Adrenal gland (tissue), 19 donors: ENCODE measurements at places on chromosomes 1 and 21.

DNA sequence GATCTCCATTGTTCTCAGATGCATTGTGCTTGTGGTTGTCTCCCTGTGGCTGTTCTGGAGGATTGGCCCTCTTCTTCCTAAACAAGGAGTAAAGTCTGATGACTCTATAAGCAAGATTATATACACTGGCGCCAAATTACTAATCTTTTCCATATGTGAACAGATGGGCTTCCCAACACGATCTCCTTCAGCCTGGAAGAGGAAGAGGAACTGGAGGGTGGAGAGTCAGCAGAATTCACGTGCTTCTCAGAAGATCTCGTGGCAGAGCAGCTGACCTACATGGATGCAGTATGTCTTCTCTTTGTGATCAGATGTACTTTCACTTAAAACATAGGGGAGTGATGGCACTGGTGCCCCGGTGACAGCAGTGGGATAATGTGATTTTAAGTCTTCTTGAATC is 78.7 kb downstream of the RGL1 start:
- no peak overlapping the region for H3K4me3 ChIP-seq
- no peaks in the 10 kb centered on the region for H3K36me3 ChIP-seq
- H3K27me3 ChIP-seq, result no peaks in the 10 kb centered on the region

DNA sequence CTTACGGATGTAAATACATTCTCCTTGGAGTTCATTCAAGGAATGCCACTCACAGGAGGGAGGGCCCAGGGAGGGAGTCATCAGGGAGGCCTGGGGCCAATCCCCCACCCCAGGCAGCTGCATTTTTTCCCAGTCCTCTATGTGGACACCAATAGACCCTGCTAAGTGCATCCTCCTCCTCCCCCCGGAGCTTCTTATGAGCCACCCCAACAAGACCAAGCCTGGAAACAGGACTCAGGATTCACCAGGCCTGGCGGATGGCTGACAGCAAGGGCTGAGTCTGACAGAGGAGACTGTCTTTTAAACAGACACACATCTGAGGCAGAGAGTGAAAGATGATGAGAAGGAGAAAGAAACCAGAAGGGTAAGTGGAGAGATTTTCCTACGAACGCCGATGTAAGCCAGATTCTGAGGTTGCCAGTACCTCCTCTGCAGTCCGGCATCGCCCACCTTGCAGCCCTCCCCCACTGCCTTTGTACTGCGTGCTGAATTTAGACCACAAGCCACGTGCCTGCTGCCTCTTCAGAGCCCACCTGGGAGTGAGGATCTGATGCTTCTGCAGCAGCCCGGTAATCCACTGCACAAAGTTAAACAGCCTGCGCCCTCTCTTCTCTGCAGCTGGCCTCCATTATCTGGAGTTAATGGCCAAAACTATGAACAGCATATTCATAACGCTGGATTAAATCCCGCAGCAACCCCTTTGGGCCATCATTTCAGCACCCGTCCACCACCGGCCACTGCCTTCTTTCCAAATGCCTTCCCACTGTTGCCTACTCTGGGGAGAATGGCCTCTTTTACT is 17.6 kb upstream of the SFPQ start:
- DNase-seq, result no peak
- H3K4me3 ChIP-seq, result no peak overlapping the region
- no peak overlapping the region for H3K27ac ChIP-seq
- H3K4me1 ChIP-seq, result no peaks in the 10 kb centered on the region

DNA sequence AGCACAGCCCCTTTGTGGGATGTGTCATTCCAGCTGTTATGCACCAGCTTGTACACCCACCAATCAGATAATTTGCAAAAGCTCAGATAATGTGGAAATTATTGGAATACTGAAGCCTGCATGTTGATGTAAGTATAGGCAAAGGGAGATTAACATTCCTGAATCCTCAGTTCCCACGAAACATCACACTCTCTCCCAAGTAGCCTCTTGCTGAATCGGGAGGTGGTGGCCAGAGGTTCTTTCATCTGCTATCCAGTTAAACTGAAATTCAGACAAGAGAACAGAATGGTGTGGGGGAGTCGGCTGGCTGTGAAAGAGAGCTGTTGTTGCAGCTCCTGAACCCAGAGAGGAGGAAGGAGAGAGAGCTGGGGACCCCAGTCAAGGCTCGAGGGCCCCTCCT is 170.9 kb downstream of the ZBTB18 start:
- H3K27ac ChIP-seq, result no peak overlapping the region
- no peaks in the 10 kb centered on the region for H3K36me3 ChIP-seq
- H3K4me1 ChIP-seq, result no peaks in the 10 kb centered on the region

GRCh38 chr1:62435231-62436038 is 1.4 kb upstream of the USP1 start:
- peak overlapping the region; percentile 99 for H3K27ac ChIP-seq
- peak overlapping the region; percentile 97 for H3K4me3 ChIP-seq
- no peaks in the 10 kb centered on the region for H3K36me3 ChIP-seq
- no peaks in the 10 kb centered on the region for H3K27me3 ChIP-seq
- peak; percentile 23 for DNase-seq

- no peaks in the 10 kb centered on the region for H3K4me1 ChIP-seq
- no peak overlapping the region for H3K27ac ChIP-seq
- no peak overlapping the region for H3K4me3 ChIP-seq
- H3K36me3 ChIP-seq, result no peaks in the 10 kb centered on the region
- no peaks in the 10 kb centered on the region for H3K27me3 ChIP-seq
These were observed 437.6 kb downstream of the PRDM2 start for GRCh38 chr1:14137411-14138134.

GRCh38 chr1:201861448-201861847 is 27.2 kb upstream of the SHISA4 start:
- no peak overlapping the region for H3K4me3 ChIP-seq
- no peaks in the 10 kb centered on the region for H3K27me3 ChIP-seq
- no peak overlapping the region for H3K27ac ChIP-seq
- no peaks in the 10 kb centered on the region for H3K36me3 ChIP-seq
- H3K4me1 ChIP-seq, result no peaks in the 10 kb centered on the region
- DNase-seq, result no peak

DNA sequence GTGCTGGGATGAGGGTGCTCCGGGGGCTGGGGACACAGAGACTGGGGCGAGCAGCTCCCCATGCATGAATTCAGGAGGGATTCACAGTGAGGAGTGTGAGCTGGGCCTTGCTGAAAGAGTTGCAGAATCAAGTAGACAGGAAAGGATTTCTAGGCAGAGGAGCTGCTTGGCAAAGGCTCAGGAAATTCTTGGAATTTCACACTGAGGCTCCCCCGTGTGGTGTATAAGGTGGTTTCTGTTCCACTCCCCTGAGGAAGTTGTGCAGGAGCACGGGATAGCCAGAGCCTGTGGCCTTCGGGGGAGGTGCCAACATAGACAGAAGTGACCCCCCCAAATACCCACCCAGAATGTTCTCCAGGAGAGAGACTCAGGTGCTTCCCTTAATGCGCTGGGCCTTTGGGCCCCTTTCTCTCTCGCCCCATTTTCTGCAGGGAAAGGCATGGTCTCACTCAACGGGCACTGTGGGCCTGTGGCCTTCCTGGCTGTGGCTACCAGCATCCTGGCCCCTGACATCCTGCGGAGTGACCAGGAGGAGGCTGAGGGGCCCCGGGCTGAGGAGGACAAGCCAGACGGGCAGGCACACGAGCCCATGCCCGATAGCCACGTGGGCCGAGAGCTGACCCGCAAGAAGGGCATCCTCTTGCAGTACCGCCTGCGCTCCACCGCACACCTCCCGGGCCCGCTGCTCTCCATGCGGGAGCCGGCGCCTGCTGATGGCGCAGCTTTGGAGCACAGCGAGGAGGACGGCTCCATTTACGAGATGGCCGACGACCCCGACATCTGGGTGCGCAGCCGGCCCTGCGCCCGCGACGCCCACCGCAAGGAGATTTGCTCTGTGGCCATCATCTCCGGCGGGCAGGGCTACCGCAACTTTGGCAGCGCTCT is 58.5 kb upstream of the ACTL8 start:
- H3K27me3 ChIP-seq, result no peaks in the 10 kb centered on the region
- H3K27ac ChIP-seq, result no peak overlapping the region
- peak; percentile 55 for DNase-seq
- H3K4me3 ChIP-seq, result no peak overlapping the region
- H3K4me1 ChIP-seq, result no peaks in the 10 kb centered on the region
- no peaks in the 10 kb centered on the region for H3K36me3 ChIP-seq

GRCh38 chr21:25970254-25970930 is 200.2 kb downstream of the APP start:
- H3K36me3 ChIP-seq, result no peaks in the 10 kb centered on the region
- no peak for DNase-seq
- no peaks in the 10 kb centered on the region for H3K27me3 ChIP-seq
- H3K4me3 ChIP-seq, result no peak overlapping the region
- H3K27ac ChIP-seq, result no peak overlapping the region

- no peaks in the 10 kb centered on the region for H3K27me3 ChIP-seq
- H3K36me3 ChIP-seq, result no peaks in the 10 kb centered on the region
- no peak for DNase-seq
These were observed 216.5 kb downstream of the URB2 start for GRCh38 chr1:229842302-229843255.

- DNase-seq, result no peak
- no peaks in the 10 kb centered on the region for H3K4me1 ChIP-seq
- no peak overlapping the region for H3K4me3 ChIP-seq
- peaks cover 5% of the 10 kb centered on the region for H3K27me3 ChIP-seq
- no peaks in the 10 kb centered on the region for H3K36me3 ChIP-seq
- no peak overlapping the region for H3K27ac ChIP-seq
These were observed 348.7 kb upstream of the NR5A2 start for GRCh38 chr1:199678771-199679170.

- DNase-seq, result no peak
- H3K27ac ChIP-seq, result no peak overlapping the region
- no peaks in the 10 kb centered on the region for H3K27me3 ChIP-seq
These were observed 4.8 kb downstream of the SNIP1 start for GRCh38 chr1:37549341-37549740.

GRCh38 chr21:32702702-32703101 is 25.1 kb downstream of the SYNJ1 start:
- H3K4me1 ChIP-seq, result no peaks in the 10 kb centered on the region
- H3K4me3 ChIP-seq, result no peak overlapping the region
- no peaks in the 10 kb centered on the region for H3K36me3 ChIP-seq

- H3K27me3 ChIP-seq, result no peaks in the 10 kb centered on the region
- H3K4me1 ChIP-seq, result no peaks in the 10 kb centered on the region
- no peaks in the 10 kb centered on the region for H3K36me3 ChIP-seq
- H3K27ac ChIP-seq, result no peak overlapping the region
- no peak overlapping the region for H3K4me3 ChIP-seq
- DNase-seq, result no peak
These were observed 470.5 kb downstream of the LTN1 start for GRCh38 chr21:28522014-28522799.

DNA sequence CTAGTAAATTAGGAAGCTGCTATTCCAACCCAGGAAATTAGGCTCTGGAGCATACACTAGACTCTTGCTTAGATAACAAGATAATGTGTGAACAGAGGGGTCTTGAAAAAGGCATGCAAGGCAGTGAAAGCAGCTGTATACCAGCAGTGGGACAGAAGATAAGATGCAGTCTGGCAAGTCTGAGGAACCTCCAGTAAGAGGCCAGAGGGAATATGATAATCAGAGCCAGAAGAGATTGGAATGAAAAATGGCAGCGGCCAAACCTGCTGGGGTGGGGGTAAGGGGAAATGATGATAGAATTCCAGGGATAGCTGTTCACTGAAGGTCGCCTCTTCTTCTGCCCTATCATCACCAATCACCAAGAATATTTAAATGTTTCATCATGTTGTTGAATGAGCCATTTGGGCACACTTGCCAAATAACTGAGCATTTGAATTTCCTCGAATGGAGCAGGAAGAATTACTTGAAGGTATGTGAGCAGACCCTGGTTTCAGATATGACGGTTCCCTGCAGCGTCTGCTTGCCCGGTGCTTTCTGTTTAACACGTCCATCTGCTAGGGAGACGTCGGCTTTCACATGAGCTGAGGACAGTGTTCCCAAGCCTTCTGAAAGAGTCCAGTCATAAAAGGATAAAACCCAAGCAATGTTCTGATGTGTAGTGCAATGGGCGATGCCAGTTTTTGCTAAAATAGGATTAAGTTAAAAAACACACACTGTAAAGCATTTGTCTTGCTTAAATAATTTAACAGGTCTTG is 173.3 kb downstream of the RWDD3 start:
- no peaks in the 10 kb centered on the region for H3K27me3 ChIP-seq
- no peak overlapping the region for H3K27ac ChIP-seq
- H3K4me1 ChIP-seq, result no peaks in the 10 kb centered on the region
- no peaks in the 10 kb centered on the region for H3K36me3 ChIP-seq

DNA sequence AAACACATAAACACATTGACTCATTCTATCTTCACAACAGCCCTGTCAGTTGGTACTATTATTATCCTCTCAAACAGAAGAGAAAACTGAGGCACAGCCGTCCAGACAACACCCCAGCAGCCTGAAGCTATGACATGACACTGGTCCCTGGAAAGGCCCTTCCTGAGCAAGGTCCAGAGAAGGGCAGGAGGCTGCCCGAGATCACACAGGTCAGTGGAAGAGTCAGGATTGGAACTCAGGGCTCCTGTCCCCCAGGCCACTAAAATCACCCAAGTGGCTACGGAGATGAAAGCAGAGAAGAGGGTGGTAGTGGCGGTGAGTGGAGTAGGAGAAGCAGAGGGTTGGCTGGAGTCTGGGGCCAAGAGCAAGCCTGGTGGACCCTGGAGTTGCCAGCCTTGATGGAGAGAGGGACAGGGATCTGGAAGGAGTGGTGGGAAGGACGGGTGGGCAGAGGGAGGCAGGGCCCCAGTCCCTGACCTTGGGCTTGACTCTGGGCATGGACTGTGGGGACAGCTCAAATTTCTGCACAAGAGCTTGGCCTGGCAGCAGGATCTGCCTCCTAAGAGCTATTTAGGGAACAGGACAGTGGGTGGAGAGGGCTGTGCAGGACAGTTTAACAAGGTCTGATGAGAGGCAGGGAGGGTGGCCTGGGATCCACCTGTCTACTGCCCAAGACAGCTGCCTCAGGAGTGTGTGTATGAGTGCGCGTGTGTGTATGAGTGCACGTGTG is 15.8 kb downstream of the MYOM3 start:
- no peaks in the 10 kb centered on the region for H3K36me3 ChIP-seq
- no peak overlapping the region for H3K27ac ChIP-seq
- no peak for DNase-seq
- no peak overlapping the region for H3K4me3 ChIP-seq
- H3K27me3 ChIP-seq, result no peaks in the 10 kb centered on the region

- no peak overlapping the region for H3K27ac ChIP-seq
- no peak overlapping the region for H3K4me3 ChIP-seq
- no peak for DNase-seq
These were observed 110.2 kb upstream of the IVNS1ABP start for GRCh38 chr1:185427264-185427663.
